HS-27A (cell line): ENCODE measurements at places on chromosomes 5 and 9.
A peak's percentile ranks its signal among the peaks of the same experiment; 100 is the strongest.

GRCh38 chr5:156414391-156414790, 87.4 kb downstream of the SGCD start:
- DNase-seq = no peak

GRCh38 chr9:137130176-137130755, 8.7 kb upstream of the GRIN1 start:
- DNase-seq = no peak

DNA sequence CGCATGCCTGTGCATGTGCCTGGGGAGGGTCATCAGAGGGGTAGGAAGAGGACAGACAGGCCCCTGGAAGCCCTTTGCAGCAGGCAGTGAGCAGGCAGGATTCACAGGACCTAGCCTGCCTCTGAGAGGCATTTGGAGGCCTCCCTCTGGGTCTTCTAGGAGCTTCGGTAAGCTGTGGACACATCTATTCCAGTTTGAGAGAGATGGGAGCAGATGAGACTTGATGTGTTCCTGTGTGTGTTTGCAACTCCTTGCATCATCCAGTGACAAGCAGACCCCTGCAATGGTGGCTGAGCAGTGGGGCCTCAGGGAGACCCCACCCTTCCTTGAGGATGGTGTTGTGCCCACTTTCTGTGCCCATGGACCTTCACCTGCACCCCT, 64.0 kb downstream of the GADD45G start:
- no peak for DNase-seq

DNA sequence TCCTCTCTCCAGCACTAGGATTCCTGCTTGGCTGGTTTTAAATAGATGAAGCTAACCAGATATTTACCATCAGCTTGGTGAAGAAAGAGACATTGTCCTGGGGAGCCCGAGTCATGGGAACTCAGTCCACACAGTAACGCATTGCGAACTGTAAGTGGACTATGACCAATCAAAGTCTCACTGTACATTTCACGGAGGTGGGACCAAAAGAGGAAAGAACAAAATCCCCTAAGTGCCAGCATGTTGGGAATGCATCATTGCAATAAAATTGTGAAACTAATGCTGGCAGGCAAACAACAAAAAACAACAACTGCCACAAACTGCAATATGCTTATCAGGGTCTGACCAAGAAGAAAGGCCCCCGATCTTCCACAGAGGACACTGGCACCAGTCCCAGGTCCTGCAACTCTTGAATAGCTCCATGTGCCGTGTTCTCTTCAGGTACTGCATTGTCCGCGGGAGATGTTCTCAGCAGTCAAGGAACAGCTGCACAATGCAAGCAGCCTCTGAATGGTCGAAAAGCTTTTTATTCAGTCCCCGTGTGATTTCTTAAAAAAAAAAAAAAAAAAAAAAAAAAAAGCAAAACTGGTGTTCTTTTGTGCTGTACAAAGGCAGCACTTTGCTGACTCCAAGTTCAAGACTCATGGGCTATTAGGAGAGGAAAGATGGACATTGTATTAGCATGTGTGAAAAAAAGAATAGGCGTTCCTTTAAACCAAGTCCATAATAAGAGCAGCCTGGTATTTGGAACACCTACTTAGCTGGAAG, 38.1 kb downstream of the SEMA6A start:
- DNase-seq = no peak

- DNase-seq = no peak
Observed at GRCh38 chr9:27394826-27395201, 97.9 kb upstream of the EQTN start.

DNA sequence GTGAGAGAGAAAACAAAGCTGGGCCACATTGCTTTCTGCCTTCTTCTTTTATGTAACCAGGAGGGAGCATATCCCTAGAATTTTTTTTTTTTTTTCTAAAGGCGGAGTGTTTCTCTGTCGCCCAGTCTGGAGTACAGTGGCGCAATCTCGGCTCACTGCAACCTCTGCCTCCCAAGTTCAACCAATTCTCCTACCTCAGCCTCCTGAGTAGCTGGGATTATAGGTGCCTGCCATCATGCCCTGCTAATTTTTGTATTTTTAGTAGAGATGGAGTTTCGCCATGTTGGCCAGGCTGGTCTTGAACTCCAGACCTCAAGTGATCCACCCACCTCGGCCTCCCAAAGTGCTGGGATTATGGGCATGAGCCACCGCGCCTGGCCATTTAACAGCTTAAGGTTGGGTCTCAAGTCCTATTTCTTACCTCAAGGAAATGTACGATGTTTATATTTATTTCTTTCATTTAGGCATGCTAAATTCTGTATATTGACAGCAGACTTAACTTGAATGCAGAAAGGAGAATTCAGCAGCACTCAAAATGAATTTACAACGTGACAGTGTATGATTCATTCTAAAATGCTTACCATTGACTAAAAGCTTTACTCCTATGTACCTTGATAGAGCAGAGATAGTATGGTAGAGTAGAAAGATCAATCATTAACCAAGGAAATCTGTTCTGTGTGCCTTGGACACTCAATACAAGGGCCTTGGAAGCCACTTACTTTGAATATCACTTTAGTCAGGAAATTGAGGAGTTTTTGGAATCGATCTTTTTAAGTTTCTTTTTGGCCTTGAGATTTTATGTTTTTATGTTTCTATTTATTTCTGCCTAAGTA, 100.9 kb downstream of the F2RL2 start:
- no peak for DNase-seq

GRCh38 chr5:133372293-133372937, 239.9 kb downstream of the FSTL4 start:
- no peak for DNase-seq

DNA sequence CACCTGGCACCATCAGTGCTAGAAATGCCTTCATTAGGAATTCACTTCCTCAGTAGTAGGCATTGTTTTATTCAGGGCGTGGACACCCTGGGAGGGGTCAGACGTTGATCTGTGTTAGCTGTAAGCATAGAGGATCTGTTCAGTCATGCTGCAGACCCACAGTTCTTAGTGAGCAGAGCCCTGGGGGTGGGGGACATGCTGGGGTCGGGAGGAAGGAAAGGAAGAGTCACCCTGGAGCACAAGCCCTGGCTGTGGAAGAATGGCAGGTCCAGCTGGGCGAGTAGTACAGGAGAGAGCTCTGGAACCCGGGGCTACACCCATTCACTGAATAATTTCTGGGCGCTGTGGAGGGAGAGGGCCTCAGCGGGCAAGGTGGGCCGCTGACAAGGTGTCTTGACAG, 172.5 kb downstream of the FSTL4 start:
- no peak for DNase-seq

DNA sequence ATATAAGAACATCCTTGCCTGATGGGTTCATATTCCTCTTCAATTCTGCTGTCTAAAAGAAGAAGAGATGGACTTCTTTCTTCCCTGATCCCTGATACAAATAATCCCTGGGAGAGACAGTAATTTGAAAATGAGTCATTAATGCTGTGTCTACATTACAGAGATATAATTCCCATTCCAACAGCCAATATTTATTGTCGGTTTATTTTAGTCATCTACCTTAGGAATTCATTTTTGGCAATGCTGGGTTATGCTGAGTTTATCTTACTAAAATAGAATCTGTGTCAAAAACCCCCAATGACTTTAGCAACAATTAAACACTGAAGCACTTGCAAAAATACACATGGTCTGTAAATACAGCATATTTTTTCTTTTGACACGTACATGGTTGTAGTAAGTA, 23.9 kb downstream of the ZNF474 start:
- DNase-seq = no peak

GRCh38 chr5:124741711-124742496, 4.5 kb downstream of the ZNF608 start:
- DNase-seq = no peak

DNA sequence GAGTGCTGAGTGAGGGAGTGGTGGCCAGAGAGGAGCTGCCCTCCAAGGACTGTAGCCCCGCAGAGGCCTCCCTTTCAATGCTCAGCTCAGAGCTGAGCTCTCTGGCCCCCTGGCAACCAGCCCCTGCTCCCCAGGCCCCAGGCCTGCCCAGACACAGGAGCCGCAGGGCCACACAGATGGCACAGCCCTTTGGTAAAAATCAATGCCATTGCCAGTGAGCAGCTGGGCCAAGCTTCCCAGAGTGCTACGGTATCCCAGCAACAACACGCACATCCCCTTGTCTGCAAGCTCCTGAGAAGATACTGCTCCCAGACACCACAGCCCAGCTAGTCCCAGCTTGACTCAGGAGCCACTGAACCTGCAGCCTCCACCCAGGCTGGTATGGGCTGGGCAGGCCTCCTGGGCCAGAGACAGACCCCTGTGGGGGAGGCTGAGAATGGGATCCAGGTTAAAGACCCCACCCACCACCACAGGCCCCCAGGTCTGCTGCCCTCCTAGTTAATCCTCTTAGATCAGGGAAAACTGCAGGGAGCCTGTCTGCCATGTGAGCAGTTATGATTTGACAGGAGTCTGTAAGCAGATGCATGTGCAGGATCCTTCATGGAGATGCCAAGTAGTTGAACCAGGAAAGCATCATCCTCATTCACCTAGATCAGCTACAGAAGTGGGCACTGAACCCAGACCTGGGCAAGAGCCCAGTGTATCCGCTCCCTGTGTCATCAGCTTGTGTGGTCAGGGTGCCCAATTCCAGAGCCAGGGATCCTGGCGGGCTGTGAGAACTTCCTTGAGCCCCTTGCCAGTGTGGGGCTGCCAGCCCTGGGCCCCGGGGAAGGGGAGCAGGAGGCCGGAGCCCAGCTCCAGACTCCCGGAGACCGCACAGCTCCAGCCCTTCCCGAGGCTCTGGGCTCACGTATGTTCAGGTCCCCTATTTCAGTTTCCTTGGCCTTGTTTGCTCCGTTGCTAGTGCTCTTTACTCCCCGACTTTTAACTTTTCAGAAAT, 26.7 kb upstream of the ADAMTS2 start:
- no peak for DNase-seq

DNA sequence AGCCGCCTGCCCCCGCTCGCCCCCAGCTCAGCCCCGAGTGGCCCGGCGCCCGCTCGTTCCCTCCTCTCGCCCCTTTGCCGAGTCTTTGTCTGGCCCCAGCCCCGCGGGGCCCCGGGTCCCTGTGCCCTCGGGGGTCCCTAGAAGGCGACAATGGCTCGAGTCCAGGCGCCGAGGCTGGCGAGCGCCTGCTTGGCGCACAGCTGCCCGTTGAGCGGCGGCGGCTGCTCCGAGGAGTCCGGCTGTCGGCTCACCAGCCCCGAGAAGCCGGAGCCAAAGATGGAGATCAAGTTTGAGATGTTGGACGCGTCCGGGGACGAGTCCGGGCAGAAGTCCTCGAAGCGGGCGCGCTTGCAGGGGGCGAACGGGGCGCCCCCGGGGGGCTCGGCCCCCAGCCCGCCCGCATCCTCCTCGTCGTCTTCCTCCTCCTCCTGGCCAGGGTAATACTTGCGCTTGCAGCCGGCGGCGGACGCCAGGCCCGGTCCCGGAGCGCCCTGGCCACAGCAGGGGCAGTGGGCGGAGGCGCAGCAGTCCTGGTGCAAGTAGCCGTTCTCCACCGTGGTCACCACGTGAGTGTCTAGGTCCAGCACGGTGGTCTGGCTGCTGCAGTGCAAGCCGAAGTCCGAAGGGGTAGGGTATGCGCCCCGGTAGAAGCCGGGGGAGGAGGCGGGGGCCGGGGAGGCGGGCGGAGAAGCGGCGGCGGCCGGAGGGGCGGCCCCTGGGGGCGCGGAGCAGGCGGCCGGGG, 1.2 kb downstream of the IER5L start:
- DNase-seq = peak; percentile 31

DNA sequence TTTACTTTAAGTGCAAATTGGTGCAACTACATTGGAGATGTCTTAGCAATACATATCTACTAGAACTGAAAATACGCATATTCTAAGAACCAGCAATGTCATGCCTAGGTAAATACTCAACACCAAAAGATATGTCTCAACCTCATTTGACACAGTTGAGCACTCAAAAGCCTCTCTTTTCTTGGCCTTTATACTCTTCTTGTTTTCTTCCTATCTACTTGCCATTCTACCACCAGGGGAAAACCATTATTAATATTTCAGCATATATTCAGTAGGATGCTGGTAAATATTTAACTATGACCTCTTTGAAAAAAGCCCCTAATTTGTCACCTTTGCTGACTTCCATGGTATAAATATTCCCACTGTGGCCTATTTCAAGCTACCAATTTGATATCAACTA, 443.8 kb downstream of the LRRC70 start:
- DNase-seq = no peak

- no peak for DNase-seq
Observed at GRCh38 chr9:110532908-110533665, 46.5 kb downstream of the SVEP1 start.

DNA sequence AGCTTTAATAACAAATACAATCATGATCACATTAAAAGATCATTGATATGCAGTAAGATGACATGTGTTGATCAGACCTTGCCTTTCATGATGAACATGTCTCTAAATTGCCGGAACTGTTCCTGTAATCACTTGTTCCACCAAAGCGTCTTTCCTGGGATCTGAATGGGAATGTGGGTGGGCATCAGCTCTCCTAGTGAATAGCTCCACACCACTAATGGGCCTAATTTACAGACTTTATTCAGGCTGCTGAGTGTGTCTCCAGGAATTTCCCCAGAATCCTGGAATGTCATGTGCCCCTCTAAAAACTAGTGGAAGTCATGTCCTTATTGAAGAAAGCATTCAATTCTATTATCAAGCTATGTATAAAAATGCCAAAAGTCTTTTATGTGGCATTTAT, 765.1 kb upstream of the CTNND2 start:
- DNase-seq = no peak

DNA sequence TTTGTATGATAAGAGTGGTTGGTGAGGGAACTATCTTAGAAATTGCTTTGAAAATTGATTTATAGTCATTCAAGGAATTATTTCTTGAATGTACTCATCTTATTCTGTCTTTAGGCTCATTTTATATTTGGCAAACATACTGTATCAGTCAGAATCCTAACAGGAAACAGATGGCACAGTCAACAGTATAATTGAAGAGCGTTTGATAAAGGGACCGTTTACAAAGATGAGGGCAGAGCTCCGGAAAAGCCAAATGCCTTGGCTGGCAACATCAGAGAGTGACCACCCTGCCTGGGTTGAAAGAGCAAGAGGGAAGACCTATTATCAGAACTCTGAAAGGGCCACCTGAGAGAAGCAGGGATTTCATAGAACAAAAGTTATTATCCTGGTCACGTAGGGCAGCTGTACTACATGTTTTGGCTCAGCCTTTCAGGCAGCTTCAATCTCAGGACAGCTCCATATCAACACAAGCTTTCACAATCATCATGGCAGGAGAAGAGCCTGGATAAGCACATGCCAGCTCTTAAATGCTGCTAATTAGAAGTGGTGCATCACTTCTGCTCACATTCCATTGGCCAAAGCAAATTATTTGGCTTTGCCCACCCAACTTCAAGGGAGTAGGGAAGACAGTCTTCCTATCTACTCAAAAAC, 47.2 kb upstream of the ARL15 start:
- DNase-seq = no peak

- DNase-seq = no peak
Observed at GRCh38 chr5:107370396-107370968, 300.3 kb downstream of the EFNA5 start.

- DNase-seq = no peak
Observed at GRCh38 chr5:32030222-32030621, 143.9 kb downstream of the GOLPH3 start.
